Fibroblast of mammary gland (primary cell): ENCODE measurements at places on chromosomes 1 and 21.

DNA sequence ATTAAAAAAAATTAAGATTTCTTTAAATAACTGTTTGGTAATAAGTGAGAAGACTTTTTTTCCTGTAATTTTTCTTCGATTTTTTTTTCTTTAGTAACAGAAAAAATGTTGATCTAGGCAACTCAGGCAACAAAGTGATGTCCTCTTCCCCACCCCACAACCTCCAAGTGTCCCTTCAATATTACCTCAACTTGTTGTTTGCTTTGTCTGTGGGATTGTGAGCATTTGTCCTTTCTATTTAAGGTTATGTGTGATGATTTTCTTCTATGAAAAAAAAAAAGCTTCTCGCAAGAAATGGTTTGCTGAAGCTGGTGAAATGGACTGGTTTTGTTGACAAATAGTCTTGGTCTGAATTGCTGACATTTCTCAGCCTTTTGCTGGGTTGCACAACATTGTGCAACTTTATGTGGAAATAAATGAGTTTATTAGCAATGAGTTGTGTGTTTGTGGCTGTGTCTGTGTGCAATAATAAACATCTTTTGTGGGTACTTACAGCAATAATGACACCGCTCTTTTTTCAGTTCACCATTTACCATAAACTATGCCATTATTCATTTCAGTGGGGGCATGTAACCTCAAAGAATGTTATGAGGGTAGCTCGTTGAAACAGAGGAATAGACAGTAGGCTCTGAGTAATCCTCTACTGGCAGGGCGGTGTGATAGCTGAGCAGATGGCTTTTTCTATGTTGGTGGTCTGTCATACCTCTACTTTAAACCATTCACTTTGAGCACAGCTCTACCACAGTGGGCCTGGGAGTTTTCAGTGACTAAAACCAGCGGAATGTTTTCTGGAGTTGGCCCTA is 218.4 kb downstream of the HLX start:
- peak; percentile 99 for DNase-seq

- DNase-seq, result peak; percentile 76
Measured at GRCh38 chr21:28540514-28540913, 452.2 kb downstream of the LTN1 start.

- DNase-seq, result no peak
Measured at GRCh38 chr1:178962853-178963711, 62.6 kb upstream of the FAM20B start.

DNA sequence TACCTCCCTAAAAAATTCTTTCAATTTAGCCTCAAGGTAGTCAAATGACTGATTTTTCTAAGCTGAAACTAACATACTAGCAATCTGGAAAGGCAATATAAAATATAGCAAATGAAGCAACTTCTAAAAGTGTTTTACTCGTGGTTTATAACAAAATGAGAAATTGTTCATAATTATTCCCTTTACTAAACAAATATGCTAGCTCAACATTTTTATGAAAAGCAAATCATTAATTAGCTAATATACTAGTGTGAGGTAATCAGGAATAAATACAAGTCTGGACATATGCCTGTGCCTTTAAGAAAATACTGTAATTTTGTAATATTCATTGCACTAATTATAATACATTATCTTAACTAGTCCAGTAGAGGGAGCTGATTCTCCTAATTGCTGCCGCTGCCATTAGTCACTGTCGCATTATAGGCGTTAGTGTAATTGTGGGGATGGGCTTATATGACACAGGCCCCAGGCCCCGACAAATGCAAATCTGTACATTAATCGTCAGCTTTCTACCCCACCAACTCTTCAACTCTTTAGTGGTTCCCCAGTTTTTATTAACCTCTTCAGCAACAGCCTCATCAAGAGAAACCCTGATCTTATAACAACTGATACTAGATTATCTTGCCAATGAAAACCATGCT is 160.9 kb downstream of the GABPA start:
- peak; percentile 50 for DNase-seq

- no peak for DNase-seq
Measured at GRCh38 chr1:32386676-32387392, 7.4 kb downstream of the BSDC1 start.

- DNase-seq, result peak; percentile 45
Measured at GRCh38 chr1:227378871-227379554, 60.7 kb upstream of the CDC42BPA start.

DNA sequence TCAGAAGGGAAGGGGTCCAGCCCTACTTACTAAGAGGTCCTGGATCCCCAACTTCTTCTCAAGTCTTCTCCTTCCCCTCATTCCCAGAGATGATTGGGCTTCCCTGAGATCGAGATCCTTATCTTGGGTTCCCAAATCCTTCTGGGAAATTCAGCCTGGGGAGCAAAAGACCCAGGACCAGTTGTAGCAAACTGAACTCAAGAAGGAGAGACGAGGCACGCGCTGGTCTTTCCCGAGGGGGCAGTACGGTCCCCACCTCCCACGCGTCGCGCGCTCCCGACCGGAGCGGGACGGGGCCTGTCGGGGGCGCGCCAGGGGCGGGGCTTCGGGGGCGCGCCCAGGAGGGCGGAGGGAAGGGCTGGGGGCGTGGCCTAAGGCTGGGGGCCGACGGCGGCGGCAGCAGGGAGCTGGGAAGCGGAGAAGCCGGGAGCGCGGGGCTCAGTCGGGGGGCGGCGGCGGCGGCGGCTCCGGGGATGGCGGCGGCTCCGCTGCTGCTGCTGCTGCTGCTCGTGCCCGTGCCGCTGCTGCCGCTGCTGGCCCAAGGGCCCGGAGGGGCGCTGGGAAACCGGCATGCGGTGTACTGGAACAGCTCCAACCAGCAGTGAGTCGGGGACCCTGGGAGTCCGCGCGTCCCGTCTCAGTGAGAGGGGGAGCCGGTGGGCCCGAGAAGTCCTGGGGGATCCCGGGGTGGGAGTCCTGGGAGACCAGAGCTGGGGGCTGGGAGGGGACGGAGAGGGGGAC is at the start of gene EFNA3:
Gene EFNA3, plus strand, starts transcription at position 369 of the 741 bp plus-strand sequence. Its CDS starts 105 bp downstream, at position 474.
- peak; percentile 46 for DNase-seq

DNA sequence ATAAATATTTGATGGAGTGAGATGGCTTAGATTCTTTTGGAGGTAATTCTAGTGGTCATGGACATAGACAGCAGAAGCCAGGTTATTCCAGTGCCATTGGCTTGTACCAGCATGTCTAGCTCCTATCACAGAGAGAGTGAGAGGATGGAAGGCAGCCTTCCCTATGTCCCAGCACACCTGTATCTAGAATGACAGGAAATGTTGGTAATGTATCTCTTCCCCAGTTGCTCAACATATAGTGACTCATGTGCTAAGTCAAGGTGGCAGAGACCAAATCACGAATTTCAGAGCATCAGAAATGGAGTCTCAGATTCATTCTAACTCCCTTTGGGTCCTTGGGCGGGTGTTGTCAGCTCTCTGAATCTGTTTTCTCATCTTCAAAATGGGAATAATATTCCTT is 28.4 kb downstream of the METTL13 start:
- no peak for DNase-seq

GRCh38 chr1:27992276-27992675 is 32.5 kb downstream of the XKR8 start:
- no peak for DNase-seq

DNA sequence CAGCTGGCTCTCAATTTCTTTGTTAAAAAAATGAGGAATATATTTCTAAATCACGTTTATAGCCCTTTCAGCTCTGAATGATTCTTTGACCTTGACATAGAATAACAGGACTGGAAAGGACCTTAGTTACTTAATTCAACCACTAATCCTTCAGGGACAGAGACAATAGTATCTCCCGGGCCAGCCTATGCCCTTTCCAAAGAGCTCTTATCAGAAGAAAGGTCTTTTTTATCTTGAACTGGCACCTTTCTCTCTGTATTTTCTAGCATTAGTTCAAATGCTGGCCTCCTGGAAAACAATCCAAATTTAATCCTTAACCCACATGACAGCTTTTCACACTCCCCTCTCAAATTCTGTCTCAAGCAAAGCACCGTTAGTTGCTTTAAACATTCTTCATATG is 44.8 kb upstream of the FBXO28 start:
- DNase-seq, result no peak

DNA sequence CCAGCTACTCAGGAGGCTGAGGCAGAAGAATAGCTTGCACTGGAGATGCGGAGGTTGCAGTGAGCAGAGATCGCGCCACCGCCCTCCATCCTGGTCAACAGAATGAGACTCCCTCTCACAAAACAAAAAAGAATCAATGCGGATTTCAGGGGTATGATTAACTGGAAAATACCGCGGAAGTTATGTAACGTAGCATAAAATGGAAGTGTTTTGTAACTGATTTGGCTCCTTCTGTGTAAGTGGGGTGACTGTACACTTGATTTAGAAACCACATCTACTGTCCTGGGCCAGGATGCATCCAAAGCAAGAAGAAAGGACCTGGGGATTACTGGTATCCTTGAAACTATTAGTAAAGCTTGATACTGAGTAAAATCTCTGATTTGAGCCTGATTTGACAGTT is 3.1 kb upstream of the VAMP4 start:
- DNase-seq, result peak; percentile 18

GRCh38 chr1:14804626-14805025 is 206.1 kb downstream of the KAZN start:
- DNase-seq, result no peak

DNA sequence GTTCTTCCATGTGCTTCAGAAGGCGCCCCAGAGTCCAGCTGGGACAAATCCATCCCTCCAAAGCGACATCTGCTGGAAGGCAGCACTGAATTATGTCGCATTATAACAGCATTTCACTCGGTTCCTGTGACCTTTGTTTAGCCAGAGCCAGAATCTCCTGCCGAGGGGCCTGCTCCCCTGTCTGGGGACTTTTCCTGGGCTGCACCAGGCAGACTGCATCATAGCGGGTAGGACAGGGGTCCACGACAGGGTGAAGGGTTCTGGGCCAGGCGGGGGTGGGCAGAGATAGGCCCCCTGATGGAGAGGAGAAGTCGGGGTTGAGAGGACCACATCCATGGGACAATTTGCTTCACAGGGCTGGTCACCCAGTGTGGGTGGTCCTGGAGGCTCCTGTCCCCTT is 276.9 kb downstream of the MATN1 start:
- no peak for DNase-seq

DNA sequence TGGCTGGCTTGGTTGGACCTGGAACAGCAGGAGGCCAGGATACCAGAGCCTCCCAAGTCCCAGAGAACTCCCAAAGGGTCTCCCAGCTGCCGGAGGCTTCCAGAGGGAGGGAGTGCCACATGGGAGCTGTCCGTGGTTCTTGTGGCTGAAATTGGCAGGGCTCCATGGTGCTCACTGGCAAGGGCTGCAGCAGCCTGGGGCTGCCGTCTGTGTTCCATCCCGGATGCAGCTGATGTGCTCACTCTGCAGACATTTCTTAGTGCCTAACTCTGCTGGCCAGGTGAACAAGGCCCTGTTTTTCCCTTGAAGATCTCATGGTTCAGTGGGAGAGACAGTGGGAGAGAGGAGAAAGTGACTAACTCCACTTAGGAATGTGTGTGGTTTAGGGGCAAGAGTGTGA is 261.1 kb downstream of the CAMTA1 start:
- DNase-seq, result peak; percentile 42

DNA sequence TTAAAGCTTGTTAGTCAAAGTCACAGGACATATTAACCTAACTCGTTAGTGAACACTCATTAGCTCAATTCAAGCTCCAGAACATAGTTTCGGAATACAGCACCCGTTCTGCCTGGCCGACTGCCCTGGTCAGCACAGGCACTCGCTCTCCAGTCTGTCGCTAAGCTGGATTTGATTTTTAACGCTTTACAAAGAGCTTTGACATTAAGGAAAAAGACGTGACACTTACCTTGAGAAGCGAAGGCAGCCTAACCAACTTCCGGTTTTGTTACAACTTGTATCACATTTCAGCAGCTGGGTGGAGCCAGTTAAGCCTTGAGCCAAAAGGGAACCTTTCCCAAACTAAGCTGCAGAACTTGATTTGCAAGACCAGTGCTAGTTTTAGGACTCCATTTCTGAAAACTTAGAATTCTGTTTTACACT is at the start of gene FRRS1:
Gene FRRS1, minus strand, starts transcription at position 258 of the 423 bp plus-strand sequence. CDS start 17,867 bp downstream, outside the sequence.
- DNase-seq, result peak; percentile 71

- no peak for DNase-seq
Measured at GRCh38 chr1:114089502-114090138, 64.0 kb downstream of the SYT6 start.

- DNase-seq, result no peak
Measured at GRCh38 chr1:212981571-212982328, 31.4 kb downstream of the VASH2 start.

GRCh38 chr21:33924766-33925100 is 9.1 kb upstream of the ATP5PO start:
- DNase-seq, result no peak

GRCh38 chr1:25714372-25714931 is 85.5 kb upstream of the SELENON start:
- DNase-seq, result no peak

GRCh38 chr1:184878002-184878401 is 96.3 kb downstream of the NIBAN1 start:
- no peak for DNase-seq

GRCh38 chr1:248787430-248787829 is 31.9 kb upstream of the LYPD8 start:
- DNase-seq, result no peak

GRCh38 chr1:192443616-192444015 is 126.8 kb downstream of the RGS21 start:
- peak; percentile 36 for DNase-seq

- DNase-seq, result no peak
Measured at GRCh38 chr1:219826290-219826689, 102.1 kb downstream of the SLC30A10 start.

DNA sequence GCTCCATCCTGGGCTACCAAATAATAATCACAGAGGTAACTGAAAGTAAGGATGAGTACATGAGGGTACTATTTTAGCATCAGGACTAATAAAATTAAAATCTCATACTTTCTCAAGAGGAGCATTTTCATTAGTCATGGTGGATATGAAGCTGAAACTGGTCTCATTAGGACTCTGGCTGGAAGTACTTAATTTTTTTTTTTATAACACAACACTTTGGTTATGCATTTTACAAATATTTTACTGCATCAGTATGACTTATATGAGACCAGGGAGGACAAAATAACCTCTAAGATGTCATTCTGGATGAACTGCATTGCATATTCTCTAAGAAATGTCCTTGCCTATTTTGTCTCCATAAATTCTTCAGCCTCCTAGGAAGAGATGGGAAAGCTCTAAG is 290.9 kb downstream of the HLX start:
- DNase-seq, result no peak

- DNase-seq, result peak; percentile 60
Measured at GRCh38 chr1:89873770-89874169, 52.9 kb downstream of the LRRC8D start.

DNA sequence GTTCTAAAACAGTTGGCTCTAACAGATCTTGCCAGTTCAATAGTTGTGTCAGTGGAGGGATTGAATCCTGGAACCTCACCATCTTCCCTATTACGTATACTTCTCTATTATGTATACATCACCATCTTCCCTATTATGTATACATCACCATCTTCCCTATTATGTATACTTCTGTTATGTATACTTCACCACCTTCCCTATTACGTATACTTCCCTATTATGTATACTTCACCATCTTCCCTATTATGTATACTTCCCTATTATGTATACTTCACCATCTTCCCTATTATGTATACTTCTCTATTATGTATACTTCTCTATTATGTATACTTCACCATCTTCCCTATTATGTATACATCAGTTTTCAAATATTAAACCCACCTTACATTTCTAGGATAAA is 34.4 kb upstream of the HP1BP3 start:
- no peak for DNase-seq

GRCh38 chr1:169507413-169507812 is 21.7 kb upstream of the SLC19A2 start:
- DNase-seq, result no peak
